ENCODE measurements at places on chromosomes 4 and X.

GRCh38 chr4:119508281-119508680 lies 120.3 kb downstream of the PDE5A start:
- no peak for DNase-seq

DNA sequence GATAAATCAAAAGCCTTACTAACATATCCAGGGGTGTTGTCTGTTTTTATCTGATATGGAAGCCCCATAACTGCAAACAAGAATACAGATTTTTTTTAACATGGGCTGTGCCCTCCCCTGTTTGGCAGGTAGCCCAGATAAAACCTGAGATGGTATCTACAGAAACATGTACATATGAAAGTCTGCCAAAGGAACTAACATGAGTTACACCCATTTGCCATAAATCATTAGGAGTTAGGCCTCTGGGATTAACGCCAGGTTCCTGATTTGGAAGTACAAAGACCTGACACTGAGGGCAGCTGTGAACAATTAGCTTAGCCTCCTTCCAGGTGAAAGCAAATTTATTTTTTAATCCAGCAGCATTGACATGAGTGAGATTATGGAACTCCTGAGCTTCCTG lies 264.3 kb downstream of the TECRL start:
- DNase-seq: peak; percentile 10

DNA sequence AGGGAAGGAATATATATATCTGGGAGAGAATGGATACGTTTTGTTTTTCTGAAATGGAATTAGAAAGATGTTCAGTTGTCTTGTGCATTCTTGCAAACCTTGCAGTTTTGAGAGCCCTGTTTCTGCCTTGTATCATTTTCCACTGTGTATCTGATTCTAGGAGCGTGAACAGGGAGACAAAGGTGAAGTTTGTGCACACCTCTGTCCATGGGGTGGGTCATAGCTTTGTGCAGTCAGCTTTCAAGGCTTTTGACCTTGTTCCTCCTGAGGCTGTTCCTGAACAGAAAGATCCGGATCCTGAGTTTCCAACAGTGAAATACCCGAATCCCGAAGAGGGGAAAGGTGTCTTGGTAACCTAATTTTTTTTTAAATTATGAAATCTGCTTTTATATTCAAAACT lies 17.7 kb downstream of the PGM2 start:
- DNase-seq: no peak

DNA sequence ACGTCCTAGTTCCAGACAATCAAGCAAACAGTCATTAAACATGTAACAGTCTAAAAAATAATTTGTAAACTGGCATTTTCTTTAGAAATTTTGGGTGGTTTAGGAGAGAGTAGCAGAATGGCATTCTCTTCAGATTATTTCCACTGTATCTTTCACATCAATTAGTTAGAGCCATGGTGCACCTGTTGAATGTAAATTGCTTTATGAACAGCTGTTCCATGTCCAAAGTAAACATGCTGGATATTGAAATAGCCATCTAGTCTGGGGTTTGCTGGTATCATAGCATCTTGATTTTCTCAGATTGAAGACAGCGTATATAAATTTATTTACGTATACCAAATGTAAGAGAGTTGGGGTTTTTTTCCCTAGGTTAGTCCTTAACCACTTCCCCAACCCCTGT lies 143.6 kb downstream of the RCHY1 start:
- DNase-seq: no peak

GRCh38 chr4:174218127-174218790 lies 65.2 kb downstream of the FBXO8 start:
- no peak for DNase-seq

DNA sequence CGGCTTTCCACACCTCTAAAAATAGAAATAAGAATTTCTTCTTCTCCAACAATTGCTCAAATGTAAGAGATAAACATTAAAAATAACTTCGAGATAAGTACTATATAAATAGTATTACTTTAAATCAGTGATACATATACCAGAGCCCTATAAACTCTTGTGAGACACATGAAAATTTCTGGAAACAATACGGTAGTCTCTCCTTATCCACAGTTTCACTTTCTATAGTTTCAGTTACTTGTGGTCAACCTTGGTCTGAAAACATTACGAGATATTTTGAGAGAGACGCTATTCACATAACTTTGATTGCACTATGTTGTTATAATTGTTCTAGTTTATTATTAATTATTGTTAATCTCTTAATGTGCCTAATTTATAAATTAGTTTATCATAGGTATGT lies 101.5 kb upstream of the CXXC4 start:
- DNase-seq: no peak

GRCh38 chr4:158850371-158850770 lies 81.5 kb downstream of the FNIP2 start:
- no peak for DNase-seq

GRCh38 chr4:148215202-148215601 lies 227.0 kb downstream of the NR3C2 start:
- DNase-seq: peak; percentile 21

GRCh38 chr4:139639654-139640053 lies 26.0 kb upstream of the MGST2 start:
- DNase-seq: no peak

DNA sequence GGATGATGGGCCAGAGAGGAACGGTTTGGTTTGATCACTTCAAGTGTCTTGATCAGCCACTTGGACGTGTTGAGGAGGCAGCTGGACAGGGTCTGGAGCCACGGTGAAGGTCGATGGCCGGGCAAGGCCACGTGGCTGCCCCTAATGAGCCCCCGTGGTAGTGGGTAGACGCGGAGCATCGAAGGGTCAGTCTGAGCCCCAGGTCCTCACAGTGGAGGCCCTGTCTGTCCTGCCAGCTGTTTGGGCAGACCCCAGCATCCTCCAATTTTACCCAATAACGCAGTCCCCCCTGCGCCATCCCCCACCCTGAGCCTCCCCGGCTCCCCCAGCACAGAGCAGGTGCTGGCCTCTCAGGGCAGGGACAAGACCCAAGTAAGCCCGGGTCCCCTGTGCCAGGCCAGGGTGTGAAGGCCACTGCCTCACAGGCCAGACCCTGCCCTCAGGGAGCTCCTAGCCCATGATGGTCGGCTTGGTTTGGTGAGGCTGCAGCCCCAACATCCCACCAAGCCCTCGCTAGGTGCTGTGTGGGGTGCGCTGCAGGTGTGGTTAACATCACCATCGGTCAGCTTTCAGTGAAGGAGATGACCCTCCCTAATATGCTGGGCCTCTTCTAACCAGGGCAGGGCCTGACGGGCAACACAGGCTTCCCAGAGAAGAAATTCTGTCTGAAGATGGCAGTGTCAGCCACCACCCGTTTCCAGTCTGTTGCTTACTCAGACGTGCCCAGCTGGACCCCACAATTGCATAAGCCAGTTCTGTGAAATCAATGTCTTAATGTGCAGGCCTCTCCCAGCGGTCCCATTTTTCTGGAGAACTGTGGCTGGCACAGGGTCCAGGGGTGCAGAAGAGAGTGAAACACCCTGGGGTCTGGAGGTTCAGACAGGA lies 40.5 kb upstream of the NKX1-1 start:
- no peak for DNase-seq

DNA sequence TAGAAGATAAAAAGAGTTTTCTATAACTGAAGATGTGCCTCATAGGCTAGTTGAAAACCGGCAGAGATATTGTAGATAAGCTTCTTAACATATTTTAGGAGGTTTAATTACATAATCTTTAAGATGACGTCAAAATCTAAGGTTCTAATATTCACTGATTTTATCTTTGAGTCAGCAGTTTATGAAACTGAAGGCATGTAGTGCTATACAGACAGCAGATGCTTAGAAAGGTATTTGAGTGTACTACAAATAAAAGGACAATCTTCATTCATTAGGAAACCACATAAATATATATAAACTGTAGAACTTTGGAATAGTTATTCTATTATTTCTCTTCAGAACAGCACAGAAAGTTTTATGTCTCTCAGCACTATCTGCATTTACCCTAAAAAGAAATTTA lies 504.8 kb downstream of the IL15 start:
- DNase-seq: no peak

GRCh38 chrX:10566716-10567097 lies 53.7 kb downstream of the MID1 start:
- DNase-seq: no peak

- DNase-seq: no peak
Measured at GRCh38 chr4:61501812-61502211, 301.7 kb downstream of the ADGRL3 start.

GRCh38 chr4:185229021-185229818 lies 19.8 kb downstream of the SNX25 start:
- DNase-seq: no peak

GRCh38 chr4:186936496-186937375 lies 213.1 kb upstream of the FAT1 start:
- no peak for DNase-seq

DNA sequence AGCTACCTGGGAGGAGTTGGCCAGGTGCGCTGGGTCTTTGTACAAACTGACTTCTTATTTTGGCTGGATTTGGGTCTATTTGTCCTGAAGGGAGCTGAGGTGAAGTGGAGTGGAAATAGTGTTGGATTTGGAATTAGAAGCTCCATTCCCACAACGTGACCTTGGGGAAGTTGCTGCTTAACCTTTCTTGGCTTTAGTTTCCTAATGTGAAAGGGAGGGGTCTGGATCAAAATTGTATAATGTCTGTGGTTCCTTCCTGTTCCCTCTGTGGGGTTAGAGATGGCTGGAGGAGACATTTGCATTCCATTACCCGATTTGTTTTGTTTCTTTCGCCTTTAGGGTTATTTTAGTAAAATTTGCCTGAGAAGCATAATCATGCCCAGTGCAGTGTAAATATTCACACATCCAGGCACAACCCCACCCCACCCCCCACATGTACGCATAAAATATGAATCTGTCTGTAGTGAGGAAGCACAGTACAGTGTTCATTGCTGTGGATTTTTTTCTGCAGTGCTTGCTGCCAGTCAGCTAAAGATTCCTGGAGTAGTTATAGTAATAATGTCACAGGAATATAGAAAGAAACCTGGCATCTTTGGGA lies 21.5 kb downstream of the JADE1 start:
- DNase-seq: no peak

GRCh38 chr4:149409146-149409545 lies 406.5 kb downstream of the IQCM start:
- DNase-seq: peak; percentile 24

GRCh38 chr4:128854433-128854832 lies 44.9 kb downstream of the JADE1 start:
- DNase-seq: no peak

GRCh38 chrX:140701480-140701879 lies 8.1 kb upstream of the LINC00632 start:
- DNase-seq: no peak

GRCh38 chr4:28709891-28710290 lies 1849.2 kb downstream of the STIM2 start:
- DNase-seq: no peak

GRCh38 chrX:154809939-154810665 lies 4.8 kb upstream of the MPP1 start:
- DNase-seq: no peak

- DNase-seq: no peak
Measured at GRCh38 chrX:148517176-148517575, 16.8 kb downstream of the AFF2 start.

DNA sequence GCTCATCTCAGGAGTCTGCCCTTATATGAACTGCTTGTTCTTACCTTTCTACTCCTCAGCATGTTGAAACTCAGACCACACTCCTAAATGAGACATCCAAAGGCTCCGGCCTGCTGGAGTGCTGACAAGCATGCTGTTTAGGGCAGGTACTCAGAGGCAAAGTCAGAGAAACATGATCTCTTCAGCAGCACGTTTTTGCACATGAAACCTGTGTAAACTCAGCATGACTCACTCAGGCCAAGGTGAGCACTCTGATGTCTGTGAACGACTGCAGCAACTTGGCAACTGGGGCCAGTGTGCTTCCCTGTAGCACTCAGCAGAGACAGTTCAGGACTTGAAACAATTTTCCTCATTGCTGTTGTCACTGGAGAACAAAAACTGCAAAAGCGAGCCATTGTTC lies 109.6 kb downstream of the PACRGL start:
- DNase-seq: no peak

- no peak for DNase-seq
Measured at GRCh38 chrX:93346309-93346708, 327.1 kb downstream of the NAP1L3 start.

DNA sequence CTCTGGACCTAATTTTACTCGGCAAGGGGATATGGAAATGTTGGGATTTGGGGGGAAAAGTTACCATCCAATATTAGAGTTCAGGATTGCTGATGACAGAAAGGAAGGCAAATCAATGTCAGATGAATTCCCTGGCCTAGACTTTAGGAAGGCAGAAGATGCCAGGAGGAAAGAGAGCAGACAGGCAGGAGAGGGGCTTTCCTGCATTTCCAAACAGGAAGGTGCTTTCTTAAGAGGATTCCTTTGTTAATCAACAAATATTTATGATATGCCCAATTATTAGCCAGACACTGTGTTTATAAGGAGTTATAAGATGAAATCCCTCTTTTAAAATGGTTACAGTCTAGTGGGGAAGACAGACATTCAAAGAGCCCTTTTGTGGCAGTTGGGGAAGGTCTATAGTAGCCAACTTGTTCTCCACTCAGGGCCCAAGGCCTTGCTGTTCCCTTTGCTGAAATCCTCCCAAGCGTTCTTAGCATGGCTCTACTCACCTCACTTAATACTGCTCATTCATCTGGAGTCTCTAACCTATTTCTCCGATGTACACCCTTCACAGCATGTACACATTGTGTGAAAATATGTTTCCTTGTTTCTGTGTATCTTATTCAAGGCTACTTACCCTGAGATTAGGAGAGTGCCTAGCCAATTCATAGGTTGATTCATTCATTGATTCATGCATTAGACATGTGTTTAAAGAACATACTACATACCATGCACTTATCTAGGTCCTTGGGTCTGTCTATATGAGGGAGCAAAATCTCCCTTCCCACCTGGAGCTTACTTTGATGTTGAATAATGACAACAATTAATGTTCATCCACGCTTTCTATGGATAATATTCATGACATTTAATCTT lies 5.3 kb downstream of the IGFBP7 start:
- DNase-seq: no peak

DNA sequence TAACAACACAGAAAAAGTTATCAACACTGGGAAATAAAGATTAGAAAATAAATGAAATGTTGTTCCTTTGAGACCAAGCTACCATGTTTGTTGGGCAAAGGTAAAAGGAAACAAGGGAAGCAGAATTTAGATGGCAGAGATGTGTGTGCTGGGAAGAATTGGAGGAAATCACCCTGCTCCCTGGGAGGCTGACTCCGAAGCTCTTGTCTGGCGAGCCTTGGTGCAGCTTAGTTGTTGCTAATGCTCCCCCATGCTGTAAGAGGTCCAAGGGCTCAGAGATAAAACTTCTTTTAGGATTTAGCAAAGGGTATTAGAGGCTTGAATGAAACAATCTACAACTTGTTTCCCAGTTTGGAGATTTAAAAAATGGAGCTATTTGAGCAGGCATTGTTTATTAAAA lies 123.8 kb upstream of the DDIT4L start:
- no peak for DNase-seq

GRCh38 chr4:137694138-137694537 lies 161.8 kb upstream of the PCDH18 start:
- DNase-seq: no peak

GRCh38 chr4:7046971-7047370 lies 3.8 kb downstream of the TADA2B start:
- DNase-seq: no peak

GRCh38 chr4:33751050-33751449 lies 2493.3 kb downstream of the ARAP2 start:
- no peak for DNase-seq

GRCh38 chr4:145207934-145208333 lies 27.5 kb upstream of the OTUD4 start:
- DNase-seq: no peak

- no peak for DNase-seq
Measured at GRCh38 chr4:128334256-128334655, 46.6 kb upstream of the PGRMC2 start.

GRCh38 chr4:28227764-28228163 lies 1367.1 kb downstream of the STIM2 start:
- DNase-seq: no peak

GRCh38 chr4:2047781-2048581 lies 11.1 kb upstream of the NAT8L start:
- no peak for DNase-seq
